ENCODE measurements at places on chromosomes 5 and 9. TPM values are rescaled to one million over a fixed set of nuclear protein-coding genes. Genes with fewer than 3 reads are reported as not detected.

GRCh38 chr9:78291240-78291925, 5.5 kb upstream of the PSAT1 start:
- DNase-seq, result no peak

GRCh38 chr9:116697362-116697761, 10.3 kb downstream of the TRIM32 start:
- DNase-seq, result no peak

DNA sequence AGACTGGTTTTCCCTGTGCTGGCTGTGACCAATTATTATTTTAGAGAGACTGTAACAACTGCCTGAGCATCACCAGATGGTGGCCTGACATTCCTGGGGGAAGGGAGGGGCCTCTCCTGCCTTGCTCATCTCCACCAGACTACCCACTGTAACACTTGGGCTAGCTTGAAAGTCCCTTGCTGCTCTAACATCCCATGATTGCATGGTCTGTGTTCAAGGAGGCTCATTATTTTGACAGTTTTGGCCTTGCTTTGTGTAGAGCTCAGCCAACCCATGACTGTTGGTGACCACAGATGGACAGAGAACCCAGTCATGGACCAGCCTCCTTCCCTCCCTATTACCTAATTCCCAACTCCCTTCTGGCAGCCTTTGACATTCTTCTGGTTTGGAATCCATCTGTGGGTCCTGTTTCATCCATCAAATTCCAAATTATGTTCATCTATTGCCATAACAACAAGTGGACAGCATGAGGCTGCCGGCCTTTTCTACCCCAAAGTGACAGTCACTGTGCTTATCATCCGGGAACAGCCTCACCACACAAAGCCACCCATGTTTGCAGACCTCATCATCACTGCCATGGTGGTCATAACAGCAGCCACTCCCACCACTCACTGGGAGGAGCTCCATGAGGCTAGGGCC, 49.0 kb upstream of the ICE1 start:
- no peak for DNase-seq

DNA sequence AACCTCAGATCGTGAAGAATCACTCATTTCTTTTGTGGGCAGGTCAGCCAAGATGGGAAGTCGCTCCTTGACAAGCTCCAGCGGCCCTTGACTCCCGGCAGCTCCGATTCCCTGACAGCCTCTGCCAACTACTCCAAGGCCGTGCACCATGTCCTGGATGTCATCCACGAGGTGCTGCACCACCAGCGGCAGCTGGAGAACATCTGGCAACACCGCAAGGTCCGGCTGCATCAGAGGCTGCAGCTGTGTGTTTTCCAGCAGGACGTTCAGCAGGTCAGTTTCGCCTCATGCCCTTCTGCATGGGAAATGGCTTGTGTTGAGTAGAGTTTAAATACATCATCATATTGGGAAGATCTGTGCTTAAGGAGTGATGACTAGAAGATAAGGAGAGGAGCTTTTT, 173.3 kb downstream of the TRIO start:
- no peak for DNase-seq

DNA sequence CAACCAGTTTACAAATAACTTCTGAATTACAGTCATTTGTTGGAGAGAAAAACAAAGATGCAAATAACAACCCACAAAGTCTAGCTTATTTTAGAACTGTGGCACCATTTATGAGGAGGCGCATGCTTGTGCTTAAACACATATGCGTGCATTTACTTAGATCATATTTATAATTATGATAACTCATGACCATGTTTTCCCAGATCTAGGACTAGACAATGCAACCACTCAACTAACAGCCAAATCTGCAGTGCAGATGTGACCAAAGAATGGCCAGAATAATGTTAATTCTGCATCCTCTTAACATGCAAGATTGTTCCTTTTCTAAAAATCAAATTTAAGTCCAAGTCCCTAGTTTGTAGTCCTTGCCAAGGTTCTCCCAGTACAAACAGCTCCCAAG, 167.3 kb upstream of the FST start:
- DNase-seq, result no peak

DNA sequence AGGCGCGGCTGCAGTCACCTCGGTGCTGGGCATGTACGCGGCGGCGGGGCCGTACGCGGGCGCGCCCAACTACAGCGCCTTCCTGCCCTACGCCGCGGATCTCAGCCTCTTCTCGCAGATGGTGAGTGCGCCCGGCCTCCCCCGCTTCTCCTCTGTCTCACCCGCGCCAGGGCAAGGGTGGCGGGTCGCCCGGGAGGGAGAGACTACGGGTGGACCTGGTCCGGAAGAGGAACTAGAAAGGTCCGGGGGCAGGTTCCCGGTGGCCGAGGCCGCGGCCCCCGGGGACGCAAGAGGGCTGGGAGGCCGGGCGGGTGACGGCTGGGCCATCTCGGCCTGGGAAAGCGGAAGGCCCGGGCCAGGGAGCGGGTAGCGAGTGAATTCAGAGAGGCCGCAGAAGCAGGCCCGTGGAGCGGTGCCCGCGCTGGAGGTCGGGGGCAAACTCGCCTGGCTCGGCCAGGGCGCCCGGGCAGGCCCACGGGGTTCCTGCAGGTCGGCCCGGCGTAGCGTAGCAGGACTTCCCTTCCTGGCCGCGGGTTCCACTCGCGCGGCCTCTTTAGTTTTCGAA, 711 bp downstream of the IRX1 start:
- peak; percentile 75 for DNase-seq

GRCh38 chr5:135481909-135482311, 29.8 kb upstream of the TIFAB start:
- peak; percentile 28 for DNase-seq

DNA sequence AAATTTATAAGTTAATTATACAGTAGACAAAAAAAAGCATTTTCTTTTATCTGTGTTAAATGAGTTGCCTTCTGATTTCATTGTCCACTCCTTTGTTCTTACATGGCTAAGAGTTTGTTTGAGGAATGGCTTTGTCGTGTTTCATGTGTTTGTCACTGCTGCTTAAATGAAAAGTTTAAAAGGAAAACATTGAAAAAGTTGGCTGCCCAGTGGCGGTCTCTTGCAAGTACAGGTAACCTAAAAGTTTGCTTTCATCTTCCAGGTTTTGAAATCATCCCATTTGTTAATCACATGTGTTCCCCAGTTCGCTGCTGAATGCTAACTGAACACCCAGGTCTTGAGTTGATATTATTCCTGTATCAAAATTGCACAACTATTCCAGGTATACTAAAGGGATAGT, 33.9 kb downstream of the EGFLAM start:
- DNase-seq, result no peak

- no peak for DNase-seq
Observed at GRCh38 chr9:78972303-78972999, 599.3 kb upstream of the TLE4 start.

- no peak for DNase-seq
Observed at GRCh38 chr5:135435467-135436330, 11.4 kb downstream of the DCANP1 start.

DNA sequence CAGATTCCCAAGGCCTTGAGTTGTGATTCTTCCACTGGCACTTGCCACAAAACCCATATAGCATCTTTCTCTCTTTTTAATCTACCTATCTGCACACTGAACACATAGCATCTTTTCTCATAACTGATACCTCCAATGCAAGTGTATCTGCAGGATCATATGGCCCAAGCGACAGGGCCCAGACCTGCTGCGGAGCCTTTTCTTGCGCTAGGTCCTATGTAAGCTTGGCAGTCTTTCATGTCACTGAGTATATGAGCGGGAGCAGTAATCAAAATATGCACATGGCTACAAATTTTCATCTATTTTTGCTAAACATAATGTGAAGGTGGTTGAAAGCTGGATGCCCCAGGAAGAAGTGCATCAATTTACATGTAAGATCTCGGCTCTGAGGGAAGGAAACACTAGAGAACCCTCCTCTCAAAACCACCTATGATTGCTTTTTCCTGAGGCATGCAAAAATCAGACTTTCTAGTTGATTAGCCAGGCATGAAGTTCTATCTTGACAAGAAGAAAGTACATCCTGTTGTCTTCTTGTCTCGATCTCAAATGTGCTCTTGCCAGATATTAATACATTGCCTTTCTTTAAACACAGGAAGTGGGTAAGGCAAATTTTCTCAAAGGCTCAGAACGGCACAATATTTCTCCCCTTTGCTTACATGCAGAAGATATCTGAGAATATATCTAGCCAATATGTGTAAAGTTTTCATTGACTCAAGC, 26.9 kb upstream of the CEMIP2 start:
- no peak for DNase-seq

DNA sequence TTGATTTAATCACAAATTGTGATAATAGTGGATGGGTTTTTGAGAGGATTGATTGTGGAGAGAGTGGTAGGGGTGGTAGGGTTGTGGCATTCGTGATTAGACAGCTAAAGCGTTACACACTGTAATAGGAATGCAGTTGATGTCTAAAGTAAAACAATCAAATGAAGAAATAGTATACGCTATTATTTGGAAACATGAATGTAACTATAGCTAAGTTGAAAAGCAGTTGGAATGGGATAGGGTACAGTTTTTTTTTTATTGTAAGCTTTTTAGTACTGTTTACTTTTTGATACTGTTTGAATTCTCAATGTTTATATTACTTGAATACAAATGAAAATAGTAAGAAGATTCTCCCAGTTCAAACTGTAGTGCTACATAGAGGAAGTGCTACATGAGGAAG, 51.8 kb downstream of the RANBP17 start:
- no peak for DNase-seq

- no peak for DNase-seq
Observed at GRCh38 chr5:132099076-132099748, 25.6 kb downstream of the CSF2 start.

Gene CDH9
- total RNA-seq, result not detected

Gene PCDHB9
- 1.0 TPM for total RNA-seq

Gene SLCO6A1
- not detected for total RNA-seq

Gene APBB3
- 21.5 TPM for total RNA-seq

Gene IFNA13
- not detected for total RNA-seq

Gene GHR
- total RNA-seq, result 145 TPM
